ENCODE measurements at places on chromosomes 2 and 18.
A peak's percentile ranks its signal among the peaks of the same experiment; 100 is the strongest.

GRCh38 chr2:138601458-138602165, 100.0 kb downstream of the SPOPL start:
- no peak for DNase-seq

GRCh38 chr2:60907329-60907728, 26.0 kb downstream of the REL start:
- DNase-seq = no peak

GRCh38 chr2:190891372-190891771, 10.8 kb downstream of the GLS start:
- no peak for DNase-seq

GRCh38 chr2:20676353-20677215, 9.6 kb downstream of the GDF7 start:
- DNase-seq = no peak

- DNase-seq = peak; percentile 15
Observed at GRCh38 chr2:4992226-4992625, 700.0 kb upstream of the SOX11 start.

DNA sequence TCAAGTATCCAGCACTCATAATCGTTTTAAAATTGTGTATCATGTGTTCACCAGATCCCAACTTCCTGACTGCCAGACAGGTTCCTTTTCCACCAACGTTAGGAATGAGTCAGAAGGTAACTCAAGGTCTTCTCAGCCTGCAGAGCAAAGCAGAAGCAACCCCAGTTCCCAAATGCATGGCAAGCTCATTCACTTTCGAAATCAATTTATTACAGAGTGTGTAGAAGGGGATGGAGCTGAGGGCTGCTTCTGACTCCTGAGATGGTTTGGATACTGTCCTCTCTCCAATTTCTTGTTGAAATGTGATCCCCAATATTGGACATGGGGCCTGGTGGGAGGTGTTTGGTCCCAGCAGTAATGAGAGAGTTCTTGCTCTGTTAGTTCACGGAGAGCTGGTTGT, 114.5 kb downstream of the PIEZO2 start:
- no peak for DNase-seq

- DNase-seq = no peak
Observed at GRCh38 chr2:205748639-205749038, 66.3 kb downstream of the NRP2 start.

GRCh38 chr2:10817413-10817812, 4.8 kb upstream of the PDIA6 start:
- DNase-seq = no peak

- no peak for DNase-seq
Observed at GRCh38 chr2:43074592-43075053, 151.8 kb downstream of the ZFP36L2 start.

DNA sequence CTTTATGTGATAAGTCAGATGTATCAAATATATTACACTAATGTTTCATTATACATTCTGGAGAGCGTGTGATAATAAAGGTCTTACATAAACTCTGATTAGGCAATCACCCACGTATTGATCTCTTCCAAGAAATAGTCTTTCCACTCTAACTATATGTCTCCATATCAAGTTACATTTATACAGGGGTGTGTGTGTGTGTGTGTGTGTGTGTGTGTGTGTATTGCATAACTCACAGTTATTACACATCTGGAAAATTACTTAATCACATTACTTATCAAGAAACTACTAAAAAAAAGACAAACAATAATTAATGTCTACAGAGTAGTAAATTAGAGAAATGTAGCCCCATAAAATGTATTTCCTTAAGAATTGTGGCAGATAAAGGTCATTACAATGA, 339.8 kb downstream of the CDH19 start:
- DNase-seq = no peak

All from kidney (tissue), 22 donors.